Stimulated activated CD8-positive, alpha-beta memory T cell treated with anti-CD3 and anti-CD28 coated beads, Interleukin-4, amount 100 ng/mL, for 1 hour (primary cell): ENCODE measurements at places on chromosomes 3 and 15.

DNA sequence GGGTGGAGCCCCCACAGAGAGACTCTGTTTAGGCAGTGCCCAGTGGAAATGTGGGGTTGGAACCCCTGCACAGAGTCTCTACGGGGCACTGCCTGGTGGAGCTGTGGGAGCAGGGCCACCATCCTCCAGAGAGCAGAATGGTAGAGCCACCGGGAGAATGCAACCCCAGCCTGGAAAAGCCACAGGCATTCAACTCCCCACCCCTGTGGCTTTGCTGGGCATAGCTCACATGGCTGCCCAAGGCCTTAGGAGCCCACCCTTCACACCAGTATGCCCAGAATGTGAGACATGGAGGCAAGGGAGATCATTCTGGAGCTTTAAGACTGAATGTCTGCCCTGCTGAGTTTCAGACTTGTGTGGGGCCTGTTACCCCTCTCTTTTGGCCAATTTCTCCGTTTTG lies 19.0 kb upstream of the CHCHD6 start:
- DNase-seq: no peak

DNA sequence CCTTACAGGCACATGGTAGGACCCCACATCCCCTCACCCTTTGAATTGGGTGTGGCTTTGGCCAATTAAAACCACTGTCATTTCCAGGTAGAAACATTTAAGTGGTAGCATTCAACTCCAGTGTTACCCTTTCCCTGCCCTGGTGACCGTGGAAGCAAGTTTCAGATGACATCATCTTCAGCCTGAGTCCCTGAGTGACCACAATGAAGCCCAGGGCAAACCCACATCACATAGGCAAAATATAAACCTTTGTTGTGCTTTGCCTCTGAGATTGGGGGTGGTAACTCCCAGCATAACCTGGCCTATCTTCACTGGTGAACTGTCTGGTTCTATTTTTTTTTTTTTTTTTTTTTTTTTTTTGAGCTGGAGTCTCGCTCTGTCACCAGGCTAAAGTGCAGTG lies 404.0 kb upstream of the WNT5A start:
- no peak for DNase-seq

GRCh38 chr3:179244878-179245277 lies 6.0 kb downstream of the KCNMB3 start:
- DNase-seq: no peak

DNA sequence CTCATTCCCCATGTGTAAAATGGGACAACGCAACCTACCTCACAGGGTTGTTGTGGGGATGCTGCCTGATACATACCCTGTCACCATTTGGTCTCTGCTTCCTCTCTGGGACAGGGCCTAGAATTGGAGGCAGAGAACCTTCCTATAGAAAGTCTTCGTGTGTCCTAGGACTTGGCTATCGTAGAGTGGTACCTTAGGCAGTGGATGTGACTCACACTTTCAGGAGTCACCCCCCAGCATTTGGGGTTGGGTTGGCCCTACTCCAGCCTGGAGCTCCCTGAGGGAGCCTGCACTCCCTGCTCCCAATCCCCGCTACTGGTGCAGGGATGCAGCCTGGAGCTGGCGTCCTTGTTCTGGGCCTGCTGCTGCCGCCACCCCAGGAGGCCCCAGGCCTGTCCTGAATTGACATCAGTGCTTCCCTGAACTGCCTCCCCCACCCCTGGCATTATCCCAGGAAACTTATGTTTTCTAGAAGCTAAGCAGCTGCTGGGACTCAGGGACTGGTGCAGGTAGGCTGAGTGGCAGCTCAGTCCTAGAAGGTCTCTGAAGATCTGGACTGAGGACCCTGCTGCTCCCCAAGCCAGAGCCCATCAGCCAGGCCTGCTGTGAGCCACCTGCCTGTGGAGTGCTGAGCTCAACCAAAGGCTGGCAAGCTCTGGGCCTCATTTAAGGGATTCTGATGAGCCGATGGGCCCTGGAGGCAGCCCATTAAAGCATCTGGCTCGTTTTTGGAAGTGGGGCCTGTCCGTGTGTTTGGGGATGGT lies 9.9 kb downstream of the C15orf39 start:
- no peak for DNase-seq

GRCh38 chr3:46127503-46127902 lies 80.6 kb downstream of the CCR1 start:
- DNase-seq: no peak

DNA sequence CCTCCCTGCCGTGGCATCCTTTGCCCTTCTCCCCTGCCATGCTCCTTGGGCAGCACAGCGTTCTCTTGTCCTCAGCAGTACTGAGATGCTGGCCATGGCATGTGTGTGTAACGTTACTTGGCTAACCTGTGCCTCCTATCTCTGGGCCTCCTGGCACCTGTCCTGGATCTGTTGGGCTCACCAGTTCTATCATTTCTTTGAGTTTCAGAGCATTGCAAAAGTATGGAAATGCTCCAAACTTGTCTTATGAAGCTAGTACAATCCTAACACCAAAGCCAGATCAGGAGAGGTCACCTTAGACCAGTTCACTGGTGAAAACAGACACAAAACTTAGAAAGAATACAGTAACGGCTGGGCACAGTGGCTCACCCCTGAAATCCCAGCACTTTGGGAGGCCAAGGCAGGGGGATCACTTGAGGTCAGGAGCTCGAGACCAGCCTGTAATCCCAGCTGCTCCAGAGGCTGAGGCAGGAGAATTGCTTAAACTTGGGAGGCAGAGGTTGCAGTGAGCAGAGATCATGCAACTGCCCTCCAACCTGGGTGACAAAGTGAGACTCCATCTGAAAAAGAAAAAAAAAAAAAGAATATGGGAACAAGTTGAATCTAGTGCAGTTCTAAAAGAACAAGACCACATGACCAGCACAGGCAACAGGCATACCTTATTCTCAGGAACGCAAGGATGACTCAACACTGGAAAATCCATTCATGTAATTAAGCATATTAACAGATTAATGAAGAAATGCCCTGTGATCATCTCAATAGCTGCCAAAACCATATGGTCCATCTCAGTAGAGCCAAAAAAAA lies 62.4 kb upstream of the TRPM1 start:
- no peak for DNase-seq

GRCh38 chr3:59116233-59116537 lies 66.4 kb upstream of the CFAP20DC start:
- no peak for DNase-seq
